ENCODE measurements at places on chromosomes 7 and 10.

DNA sequence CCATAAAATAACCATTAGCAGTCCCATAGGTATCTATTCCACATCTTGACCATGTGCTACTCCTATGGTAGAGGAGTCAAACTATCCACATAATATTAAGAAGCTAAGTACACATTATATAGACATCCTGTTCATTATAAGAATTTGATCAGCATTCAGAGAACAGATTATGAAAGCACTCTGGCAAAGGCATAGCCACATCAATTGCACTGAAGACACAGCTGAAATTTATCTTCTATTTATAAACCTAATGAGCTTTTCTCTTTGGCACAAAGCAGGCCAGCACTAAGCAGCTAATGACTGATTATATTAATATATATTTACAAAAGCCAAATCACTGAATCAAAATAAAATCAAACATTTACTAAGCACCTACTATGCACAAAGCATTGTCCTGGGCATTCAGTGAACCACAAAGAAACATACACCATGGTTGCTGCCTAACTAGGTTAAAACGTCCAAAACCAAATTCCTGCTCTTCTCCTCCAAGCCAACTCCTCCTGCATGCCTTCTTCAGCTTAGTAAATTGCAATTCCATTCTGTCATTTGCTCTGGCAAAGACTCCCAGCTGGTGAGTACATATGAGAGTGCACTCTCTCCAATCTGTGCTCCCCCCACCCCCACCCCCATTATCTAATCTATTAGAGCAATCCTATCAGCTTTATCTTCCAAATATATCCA, 122.6 kb upstream of the ASAH2 start:
- no peak for DNase-seq

DNA sequence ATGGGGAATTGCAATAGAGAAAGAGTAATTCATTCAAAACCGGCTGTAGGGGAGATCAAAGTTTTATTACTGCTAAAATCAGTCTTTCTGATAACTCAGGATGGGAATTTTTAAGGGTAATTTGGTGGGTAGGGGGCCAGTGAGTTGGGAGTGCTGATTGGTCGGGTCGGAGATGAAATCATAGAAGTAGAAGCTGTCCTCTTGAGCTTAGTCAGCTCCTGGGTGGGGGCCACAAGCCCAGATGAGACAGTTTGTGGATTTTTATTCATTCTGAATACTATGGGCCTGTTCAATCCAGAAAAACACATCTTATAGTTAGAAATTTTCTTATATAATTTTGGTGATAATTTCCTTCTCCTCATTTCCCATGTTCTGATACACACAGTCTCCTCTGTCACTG, 25.4 kb downstream of the CALD1 start:
- DNase-seq, result no peak

GRCh38 chr7:7984424-7984823, 15.8 kb downstream of the GLCCI1 start:
- DNase-seq, result no peak

DNA sequence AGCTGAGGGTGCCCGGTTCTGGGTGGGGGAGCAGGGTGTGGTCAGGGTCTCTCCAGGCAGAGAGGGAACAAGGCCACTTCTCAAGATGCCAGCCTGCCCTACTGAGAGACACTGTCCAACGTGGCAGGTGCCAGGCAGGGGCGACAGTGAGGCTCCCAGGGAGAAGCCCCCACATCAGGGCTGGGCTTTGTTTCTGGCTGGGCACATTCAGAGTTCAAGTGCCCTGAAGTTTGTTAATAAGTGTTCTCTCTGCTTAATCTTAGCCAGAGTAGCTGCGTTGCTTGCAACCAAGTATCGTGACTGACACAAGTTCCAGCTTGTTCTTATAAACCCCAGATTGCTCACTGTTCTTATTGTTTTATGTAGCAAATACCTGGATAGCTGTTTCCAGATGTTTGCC, 21.8 kb downstream of the FOXL3 start:
- no peak for DNase-seq

GRCh38 chr10:62690703-62691102, 113.8 kb upstream of the ADO start:
- no peak for DNase-seq

DNA sequence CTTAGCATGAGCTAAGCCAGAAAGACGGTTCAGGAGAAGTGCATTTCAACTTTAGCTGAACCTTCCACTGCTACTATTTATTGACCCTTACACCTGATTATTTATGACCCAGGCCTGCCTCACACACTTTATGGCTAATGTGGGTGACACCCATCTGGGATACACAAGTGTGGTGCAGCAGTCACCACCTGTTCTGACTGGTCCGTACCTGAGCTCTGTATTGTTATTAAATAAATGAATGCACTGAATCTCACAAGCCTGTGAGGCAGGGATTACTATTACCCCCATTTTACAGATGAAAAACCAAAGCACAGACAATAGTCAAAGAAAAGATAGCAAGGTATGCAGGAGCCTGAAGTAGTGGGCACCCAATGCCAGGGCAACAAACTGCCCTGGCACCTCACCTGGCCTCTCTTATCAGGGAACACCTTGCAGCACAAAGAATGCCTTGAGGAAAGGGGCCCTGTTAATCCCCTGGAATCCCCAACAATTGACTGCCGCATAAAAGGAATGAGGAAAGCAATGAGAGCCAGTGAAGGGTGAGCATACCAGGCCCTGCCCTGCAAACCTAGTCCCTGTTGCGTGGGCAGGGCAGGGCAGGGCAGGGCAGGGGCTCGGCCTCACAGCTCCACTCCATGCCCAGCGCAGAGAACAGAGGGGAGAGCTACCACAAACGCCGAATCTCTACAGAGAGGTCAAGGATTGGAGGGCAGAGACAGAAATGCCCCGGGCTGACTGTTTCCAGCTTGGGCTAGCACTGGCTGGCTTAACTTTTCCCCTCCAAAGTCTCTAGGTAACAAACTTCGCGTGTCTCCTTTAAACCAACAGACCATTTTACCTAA, 1.3 kb downstream of the ANXA11 start:
- DNase-seq, result no peak

DNA sequence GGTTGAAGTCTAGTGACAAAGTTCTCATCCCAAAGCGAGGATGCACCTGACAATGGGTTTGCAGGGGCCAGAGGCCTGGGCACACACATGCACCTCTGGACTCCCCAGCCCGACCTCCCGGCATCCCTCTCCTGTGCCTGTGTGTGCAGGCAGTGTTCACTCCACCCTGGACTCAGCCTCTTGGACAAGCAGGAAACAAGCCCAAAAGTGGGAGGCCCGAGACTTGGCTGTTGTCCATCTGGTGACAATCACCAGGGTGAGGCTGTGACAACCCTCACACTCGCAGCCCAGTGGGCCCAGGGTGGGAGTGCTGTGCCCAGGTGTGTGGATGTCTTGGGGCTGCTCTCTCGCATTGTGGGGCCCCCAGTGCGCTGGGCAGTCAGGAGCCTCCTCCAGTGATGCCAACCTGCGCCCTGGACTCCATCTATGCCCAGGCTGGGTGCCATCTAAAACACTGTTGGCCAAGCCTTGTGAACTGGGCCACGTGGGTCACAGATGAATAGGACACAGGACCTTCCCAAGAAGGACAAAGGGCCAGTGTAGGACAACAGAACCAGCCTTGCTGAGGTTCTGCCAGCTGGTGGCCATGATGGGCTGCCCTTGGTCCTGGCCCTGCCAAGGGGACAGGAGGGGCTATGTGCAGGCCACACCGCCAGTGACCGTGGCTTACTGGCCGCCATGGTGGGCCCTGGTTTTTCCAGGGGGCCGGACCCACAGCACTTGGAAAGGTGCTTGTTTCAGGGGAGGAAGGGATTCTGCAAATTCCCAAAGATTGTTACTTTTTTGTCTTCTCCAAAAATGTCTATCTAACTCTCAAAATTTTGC, 144.3 kb downstream of the TCERG1L start:
- DNase-seq, result no peak

DNA sequence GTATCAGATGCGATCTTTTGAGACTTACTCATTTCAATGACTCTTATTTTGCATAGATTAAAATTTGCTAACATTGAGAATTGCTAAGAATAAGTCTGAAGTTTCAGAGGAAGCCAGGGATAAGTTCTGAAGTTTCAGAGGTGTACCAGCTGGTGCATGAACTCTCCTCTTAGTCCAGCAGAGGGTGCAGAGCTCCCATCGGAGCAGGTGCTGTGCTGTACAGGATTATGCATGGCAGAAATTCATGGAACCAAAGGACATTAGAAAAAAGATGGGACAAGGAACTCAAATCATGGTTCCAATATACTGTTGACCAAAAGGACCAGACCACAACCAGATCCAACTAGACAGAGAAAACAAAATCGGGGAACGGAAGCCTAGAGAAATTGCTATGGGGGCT, 41.9 kb downstream of the MGAM2 start:
- DNase-seq, result no peak

DNA sequence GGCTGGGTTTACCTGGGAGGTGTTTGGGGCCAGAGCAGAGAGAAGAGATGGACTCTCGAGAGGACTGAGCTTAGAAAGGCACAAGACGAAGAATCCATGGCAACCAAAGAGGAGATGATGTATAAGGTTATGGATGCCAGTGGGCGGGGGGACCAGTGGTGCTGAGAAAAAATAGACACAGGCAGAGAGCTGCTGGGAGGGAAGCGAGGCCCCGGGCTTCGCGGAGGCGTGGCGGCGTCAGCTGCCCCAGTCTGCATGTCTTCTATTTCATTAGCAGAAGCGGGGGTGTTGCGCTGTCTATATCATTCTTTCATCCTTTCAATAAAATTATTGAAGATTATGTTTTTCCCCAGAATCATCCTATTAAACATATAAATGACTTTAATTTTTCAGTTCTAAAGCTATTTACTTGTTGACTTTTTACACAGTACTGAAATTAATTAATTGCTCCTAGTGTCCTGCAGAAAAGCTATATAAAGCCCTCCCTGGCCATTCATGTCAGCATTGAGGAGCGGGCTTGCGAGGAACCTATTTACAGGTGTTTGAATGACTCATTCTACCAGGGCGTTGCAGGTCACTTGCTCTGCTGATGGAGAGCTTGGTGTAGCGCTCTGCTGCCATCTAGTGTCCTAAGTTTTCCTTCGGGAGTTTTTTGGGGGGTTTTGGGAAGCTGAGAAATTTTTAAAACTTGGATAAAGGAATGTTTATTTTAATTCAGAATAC, 42.9 kb upstream of the BHLHA15 start:
- DNase-seq, result peak; percentile 35

GRCh38 chr10:29324220-29324841, 35.5 kb downstream of the LYZL1 start:
- no peak for DNase-seq

DNA sequence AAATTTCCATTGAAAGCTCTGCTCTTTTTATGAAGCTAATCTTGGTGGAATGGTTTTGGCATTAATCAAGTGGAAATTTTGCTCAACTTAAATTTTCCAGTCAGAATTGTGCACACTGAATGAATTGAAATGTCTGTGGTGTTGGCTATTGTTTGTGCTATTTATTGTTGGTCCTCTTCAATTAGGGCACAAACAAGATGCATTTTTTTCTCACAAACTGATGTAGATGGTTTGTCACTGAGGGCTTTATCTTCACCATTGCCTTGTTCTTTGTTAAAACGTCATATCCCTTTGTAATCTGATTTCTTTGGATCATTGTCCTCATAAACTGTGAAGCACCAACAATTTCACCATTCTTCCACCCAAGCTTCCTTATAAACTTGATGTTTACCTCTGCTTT, 152.1 kb upstream of the RHOBTB1 start:
- DNase-seq, result no peak

DNA sequence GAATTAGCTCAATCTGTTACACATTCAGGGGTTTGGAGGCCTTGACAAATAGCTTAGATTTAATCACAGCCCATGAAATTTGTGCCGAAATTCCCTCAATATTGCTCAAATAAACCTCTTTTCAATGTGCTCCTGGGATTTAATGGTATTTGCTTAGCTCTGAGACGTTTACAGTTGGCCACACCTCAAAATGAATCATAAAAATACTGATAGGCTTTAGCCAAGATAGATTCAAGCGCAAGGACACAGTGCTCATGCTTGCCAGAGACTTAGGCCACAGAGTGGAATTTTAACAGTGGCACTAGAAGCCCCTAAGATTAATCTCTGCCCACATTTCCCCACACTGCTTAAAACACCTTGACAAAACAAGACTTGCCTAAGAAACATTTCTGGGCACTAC, 2.3 kb upstream of the SEMA3C start:
- no peak for DNase-seq

GRCh38 chr7:31416381-31416870, 75.9 kb upstream of the NEUROD6 start:
- DNase-seq, result no peak

GRCh38 chr7:140972876-140973829, 41.6 kb downstream of the MRPS33 start:
- no peak for DNase-seq

GRCh38 chr10:16843252-16843870, 26.1 kb upstream of the RSU1 start:
- DNase-seq, result peak; percentile 19

GRCh38 chr10:69345890-69346474, 67.7 kb downstream of the HK1 start:
- no peak for DNase-seq

GRCh38 chr7:44157116-44158080, 16.3 kb upstream of the MYL7 start:
- no peak for DNase-seq

- DNase-seq, result no peak
Observed at GRCh38 chr10:77348082-77348481, 289.5 kb downstream of the KCNMA1 start.

DNA sequence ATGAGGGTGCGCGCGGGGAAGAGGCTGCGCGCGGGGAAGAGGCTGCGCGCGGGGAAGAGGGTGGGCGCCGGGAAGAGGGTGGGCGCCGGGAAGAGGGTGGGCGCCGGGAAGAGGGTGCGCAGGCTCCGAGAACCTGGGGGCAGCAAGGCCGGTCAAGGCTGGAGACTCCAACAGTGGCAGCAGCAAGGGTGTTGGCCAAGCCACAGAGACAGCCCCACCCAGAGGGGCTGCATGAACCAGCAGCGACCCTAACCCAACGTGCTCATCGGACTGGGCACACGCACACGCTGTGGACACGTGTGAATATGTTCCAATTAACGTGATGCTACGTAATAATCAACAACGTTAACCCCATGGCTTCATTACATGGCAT, 48.8 kb downstream of the DIP2C start:
- DNase-seq, result no peak

GRCh38 chr7:146216396-146217041, 99.9 kb downstream of the CNTNAP2 start:
- DNase-seq, result no peak

DNA sequence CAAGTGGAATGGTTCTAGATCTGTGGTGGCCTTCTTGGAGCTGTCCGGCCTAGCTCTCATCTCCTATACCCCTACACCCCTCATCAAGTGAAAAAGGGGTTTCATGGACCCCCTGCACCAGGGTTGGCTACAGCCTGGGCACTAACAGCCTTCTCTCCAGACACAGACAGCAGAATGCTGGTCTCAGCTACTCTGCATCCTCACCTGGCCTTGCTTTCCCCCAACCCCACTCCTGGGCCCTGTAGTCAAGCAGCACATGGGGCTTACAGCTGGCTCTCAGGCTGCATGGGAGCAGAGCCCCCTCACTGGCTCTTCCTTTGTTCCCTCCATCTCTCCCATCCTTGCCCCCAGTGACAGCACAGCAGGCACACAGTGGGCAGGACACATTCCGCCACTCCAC, 20.8 kb upstream of the TMEM273 start:
- no peak for DNase-seq

Measured in NCI-H1105 (cell line).